ENCODE measurements at places on chromosomes 1 and 21.
A peak's percentile ranks its signal among the peaks of the same experiment; 100 is the strongest.

DNA sequence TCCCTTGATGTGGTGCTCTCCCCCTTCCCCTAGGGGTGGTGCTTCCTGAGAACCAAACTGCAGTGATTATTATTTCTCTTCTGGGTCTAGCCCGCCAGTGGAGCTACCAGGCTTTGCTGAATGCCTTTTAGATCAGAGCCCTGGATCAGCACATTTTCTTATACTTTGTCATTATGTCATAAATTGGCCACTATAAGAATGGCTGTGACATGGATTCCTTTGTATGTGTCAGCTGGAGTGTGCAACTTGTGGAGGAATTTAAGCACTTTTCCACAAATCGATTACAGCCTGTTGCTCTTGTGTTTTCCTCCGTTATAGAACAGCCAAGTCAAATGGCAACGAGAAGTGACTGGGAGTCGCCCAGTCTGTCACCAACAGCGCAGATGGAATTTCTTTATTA is 273.3 kb downstream of the DUSP10 start:
- DNase-seq: peak; percentile 33

DNA sequence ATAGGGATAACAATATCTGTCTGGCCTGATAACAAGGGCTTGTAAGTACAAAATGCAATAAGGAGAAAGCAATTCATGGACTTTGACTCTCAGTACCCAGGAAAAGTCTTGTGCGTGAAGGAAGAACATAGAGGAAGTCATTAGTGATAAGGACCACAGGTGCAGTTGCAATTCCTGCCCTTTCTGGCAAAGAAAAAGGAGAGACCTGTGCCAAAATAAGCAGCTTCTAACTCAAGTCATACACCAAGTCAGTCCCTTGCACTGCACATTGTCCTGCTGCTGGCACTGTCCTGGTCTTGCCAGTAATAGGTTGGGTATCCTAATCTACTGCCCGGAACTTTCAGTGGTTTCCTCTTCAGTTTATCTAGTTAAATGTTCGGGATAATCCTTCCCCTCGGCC is 14.8 kb upstream of the SOD1 start:
- DNase-seq: no peak

DNA sequence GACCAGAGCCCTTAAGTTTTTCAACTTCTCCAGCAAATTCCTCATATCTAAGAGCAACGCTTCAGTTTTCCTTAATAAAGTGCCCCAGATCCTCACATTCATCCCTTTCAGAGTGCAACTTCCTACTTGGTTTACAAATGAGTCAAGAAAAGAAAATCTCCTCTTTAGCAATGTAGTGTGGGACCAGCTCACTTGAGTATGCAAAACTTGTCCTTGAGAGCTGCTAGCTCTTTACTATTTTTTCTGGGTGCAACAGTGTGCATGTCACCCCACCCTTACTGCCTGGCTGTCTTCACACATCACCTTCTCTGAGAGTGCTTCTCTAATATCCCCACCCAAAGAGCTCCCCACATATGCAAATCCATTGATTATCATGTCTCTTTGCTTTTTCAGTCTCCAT is 203.1 kb upstream of the CAMK1G start:
- peak; percentile 28 for DNase-seq

- DNase-seq: no peak
Measured at GRCh38 chr1:248913933-248914332, 7.9 kb downstream of the PGBD2 start.

DNA sequence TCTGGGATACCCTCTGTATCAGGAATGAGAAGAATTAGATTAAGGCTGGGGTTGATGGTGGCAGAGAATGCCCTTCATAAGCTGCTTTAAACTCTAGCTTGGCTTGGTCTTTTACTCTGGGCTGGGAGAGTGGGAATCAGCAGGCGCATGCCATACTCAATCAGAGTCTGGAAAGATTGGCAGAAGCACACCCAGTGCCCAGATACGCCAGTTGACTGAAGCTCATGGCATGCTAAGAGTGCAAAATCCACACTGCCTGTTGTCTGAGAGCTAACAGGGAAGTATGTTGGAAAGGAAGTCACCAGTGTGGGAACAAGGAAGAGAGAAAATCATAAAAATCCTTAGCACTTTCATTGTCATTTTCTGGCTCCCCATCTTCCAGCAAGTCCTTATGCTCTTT is 53.0 kb downstream of the HMCN1 start:
- DNase-seq: no peak

DNA sequence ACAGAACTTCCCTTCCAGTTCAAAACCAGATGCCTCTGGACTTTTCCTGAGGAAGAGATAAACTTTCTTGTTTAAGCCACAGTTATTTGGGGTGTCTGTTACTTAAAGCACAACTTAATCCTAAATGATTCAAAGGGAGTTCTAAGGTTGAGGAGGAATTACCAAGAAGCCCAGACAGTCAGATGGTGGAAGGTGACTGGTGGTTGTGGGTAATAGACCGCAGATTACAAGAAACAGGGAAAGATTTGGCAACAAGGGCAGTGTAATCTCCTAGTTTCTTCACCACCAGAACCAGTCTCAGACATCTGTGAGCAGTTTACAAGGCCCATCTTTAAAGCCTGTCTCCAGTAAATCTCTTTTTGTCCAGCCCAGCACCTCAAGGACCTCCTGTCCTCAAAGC is 130.1 kb upstream of the CTTNBP2NL start:
- no peak for DNase-seq

Measured in GM23248 (cell line).